ENCODE measurements at places on chromosomes 3 and 15.

DNA sequence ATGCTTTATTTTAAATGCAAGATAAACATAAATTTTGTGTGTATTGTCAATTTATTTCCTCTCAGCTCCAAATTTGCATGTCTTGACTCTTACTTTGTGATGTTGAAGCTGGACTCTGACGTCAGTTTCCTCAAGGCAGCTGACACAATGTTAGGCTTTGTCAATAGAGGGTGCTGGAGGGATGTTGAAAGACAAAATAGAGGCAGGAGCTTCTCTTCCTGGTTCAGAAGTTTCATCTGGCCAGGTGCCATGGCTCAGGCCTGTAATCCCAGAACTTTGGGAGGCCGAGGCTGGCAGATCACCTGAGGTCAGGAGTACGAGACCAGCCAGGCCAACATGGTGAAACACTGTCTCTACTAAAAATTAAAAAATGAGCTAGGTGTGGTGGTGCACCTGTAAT, 408.6 kb downstream of the GBE1 start:
- no peak for DNase-seq

- no peak for DNase-seq
Measured at GRCh38 chr15:41278319-41278718, 47.3 kb downstream of the CHP1 start.

GRCh38 chr3:86969500-86970189, 21.3 kb downstream of the VGLL3 start:
- no peak for DNase-seq

- DNase-seq, result no peak
Measured at GRCh38 chr3:101602731-101603130, 28.8 kb downstream of the PCNP start.

DNA sequence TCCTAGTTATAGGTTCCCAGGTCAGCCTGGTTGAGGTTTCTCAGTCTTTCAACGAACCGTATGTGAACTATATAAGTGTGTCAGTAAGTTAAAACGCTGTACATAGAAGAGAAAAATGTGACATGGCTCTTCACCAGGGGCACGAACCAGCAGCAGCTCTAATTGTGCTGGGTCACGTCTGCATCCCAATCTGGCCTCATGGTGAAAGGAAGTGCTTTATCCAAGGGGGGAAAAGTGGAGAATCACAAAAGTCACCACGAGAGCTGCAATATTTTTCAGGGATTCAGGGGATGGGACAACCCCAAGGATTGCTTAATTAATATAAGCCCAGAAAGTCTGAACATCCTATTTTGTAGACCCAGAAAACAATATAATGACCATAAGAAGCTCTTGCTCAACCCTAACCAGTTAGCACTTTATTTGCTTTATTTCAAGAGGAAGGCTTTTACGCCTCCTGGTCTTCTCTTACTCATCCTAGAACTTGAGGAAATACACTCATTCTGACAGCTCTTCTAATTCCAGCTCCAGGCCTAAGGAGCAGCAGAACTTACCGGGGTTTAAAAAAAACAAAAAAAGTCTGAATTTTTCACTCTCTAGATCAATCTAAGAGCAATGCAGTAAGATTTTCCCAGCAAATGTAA, 16.5 kb downstream of the ANXA2 start:
- DNase-seq, result no peak

DNA sequence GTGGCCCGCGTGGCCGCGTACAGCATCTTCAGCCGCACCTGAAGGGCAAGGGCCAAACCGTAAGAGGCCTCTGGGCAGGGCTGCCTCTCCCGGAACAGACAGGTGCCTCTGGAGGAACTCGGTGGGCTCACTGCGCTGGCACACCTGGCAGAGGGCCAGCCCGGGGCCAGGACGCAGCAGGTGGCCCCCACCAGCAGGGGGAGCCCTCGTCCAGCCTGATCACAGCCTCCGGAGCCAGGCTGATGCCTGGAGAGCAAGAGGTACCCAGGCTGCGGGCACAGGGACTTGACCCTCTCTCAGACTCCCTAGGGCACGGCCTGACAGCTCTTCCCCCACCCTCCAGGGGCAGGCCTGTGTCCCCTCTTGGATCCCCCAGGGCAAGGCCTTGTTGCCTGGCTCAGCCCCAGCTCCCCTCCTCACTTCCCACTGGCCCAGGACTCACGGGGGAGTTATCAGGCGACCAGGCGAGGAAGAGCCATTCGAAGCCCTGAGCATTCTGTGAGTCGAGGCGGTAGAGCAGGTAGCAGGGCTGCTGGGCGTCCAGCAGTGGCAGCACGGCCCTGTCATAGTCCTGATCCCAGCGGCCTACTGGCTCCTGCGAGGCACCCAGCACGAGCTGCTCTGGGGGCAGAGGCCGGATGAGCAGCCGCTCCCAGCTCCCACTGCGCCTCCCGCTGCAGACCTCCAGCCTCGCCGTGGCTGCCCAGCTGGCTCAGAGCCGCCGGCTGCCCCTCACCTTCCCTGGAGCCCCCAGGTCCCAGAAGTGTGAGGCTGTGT, 6.2 kb upstream of the TLR9 start:
- DNase-seq, result no peak

- no peak for DNase-seq
Measured at GRCh38 chr3:132659000-132659364, 627 bp downstream of the ACAD11 start.

DNA sequence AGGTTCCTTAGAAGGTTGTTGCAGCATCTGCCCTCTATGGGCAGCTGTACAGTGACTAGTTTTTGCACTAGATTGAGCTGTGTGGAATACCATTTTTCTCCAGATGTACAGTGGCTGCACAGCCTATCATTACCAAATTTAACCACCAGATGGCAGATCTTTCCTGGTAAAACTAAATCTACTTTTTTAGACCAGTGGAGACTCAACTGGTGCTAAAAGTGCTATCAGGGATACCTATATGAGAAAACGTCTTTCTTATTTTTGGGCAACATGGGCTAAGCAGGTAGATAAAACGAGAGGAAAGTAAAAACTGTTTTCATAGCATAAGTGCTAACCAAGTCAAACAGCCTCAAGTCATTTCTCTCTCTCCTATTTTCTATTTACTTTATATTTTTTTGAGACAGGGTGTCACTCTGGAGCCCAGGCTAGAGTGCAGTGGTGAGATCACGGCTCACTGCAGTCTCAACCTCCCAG, 21.2 kb downstream of the IGSF10 start:
- peak; percentile 32 for DNase-seq

- no peak for DNase-seq
Measured at GRCh38 chr15:47674586-47675232, 42.6 kb upstream of the SEMA6D start.

DNA sequence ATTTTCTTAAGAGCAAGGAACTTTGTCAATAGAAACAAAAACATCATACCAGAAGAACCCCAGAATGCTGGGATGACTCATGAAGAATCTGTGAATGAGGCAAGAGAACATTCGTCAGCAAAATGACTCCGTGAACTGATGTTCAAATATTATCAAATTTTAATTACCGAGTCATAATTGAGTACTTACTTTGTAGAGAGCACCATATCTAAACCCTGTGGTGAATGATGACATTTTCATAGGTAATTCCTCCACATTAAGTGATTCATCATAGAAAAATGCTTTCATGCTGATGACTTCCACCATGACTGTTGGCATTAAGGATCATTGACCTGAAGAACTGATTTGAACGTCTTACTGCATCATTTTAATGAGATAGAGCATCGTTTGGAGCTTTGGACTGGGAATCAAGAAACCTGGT, 56.3 kb downstream of the PPARG start:
- DNase-seq, result no peak

GRCh38 chr3:30963223-30963722, 68.8 kb upstream of the GADL1 start:
- DNase-seq, result no peak

GRCh38 chr3:140349938-140350337, 327.9 kb upstream of the TRIM42 start:
- DNase-seq, result no peak

DNA sequence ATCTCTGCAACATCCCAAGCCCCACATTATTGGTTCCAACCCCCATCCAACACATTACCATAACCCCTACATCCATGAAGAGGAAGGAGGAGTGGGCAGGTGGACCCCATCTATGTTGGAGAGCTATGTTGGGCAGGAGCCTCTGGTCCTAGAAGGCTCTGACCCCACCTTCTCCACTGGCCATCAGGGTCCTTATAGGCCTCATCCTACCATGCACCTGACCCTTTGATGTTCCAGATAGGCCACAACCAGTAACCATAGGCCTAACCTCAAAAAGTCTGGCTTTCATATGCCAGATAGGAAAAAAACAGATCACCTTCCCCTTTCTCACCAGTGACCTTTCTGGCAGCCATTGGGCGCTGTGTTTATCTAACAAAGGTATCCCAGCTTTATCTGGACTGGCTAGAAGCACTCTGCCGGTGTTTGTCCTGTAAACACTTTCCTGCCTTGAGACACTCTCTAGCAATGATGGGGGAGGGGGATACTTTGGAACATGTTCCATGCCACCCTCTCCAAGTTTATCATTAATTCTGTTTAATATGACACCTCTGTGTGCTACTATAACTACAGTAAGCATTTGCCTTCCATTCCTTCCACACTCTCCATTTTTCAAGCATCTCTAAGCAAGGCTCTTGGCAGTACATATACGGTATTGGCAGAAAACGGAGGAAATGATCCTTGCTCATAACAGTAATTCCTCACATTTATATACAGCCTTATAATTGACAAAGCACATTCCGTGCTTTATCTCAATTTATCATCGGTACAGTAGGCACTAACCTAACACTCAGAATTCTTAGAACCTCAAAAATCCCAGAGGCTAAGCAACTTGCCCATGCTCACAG, 377.1 kb downstream of the VPS13C start:
- DNase-seq, result no peak

DNA sequence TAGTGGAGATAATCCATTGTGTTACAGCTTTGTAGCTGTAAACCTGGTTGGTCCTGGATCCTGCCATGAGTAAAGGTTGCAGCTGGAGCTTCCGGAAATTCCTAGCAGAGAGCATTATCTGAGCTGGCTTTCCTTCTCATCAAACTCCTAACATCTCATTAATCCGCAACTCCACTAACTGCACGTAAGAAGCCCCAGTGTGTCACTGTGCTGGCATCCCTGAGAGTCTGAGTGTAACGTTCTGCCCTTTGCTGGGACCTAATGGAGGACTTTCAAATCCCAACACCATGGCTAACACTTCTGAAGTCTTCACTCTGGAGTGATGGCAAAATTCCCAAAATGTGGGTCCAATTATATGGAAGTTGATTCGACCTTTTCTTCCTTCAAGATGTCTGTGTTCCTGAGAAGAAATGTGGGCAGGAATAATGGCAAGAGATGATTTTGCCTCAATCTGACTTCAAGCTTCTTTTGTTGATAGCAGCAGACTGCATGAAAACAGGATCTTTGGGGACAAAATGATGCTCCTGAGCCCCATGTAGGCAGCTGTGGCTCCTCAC, 9.6 kb upstream of the TRPM1 start:
- DNase-seq, result no peak

DNA sequence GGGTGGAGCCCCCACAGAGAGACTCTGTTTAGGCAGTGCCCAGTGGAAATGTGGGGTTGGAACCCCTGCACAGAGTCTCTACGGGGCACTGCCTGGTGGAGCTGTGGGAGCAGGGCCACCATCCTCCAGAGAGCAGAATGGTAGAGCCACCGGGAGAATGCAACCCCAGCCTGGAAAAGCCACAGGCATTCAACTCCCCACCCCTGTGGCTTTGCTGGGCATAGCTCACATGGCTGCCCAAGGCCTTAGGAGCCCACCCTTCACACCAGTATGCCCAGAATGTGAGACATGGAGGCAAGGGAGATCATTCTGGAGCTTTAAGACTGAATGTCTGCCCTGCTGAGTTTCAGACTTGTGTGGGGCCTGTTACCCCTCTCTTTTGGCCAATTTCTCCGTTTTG, 19.0 kb upstream of the CHCHD6 start:
- no peak for DNase-seq

- no peak for DNase-seq
Measured at GRCh38 chr3:140384876-140385275, 293.0 kb upstream of the TRIM42 start.

- no peak for DNase-seq
Measured at GRCh38 chr15:42992626-42993025, 72.0 kb upstream of the TTBK2 start.

Measured in right hindlimb (tissue), 1 donor.